ENCODE measurements at places on chromosomes 12 and 14. TPM values are rescaled to one million over a fixed set of nuclear protein-coding genes. Genes with fewer than 3 reads are reported as not detected.

The LRTM2 gene
- not detected for total RNA-seq

The FAM90A1 gene
- not detected for total RNA-seq

The CISTR gene
- total RNA-seq, result not detected

The PDE6H gene
- total RNA-seq, result not detected

The CCNK gene
- 69.4 TPM for total RNA-seq

The LRRC10 gene
- total RNA-seq, result not detected

The ASCL1 gene
- not detected for total RNA-seq

The PLEKHG3 gene
- not detected for total RNA-seq

The SMCO3 gene
- not detected for total RNA-seq

The KRT72 gene
- not detected for total RNA-seq

The TAS2R20 gene
- total RNA-seq, result 18.2 TPM

The BCL11B gene
- not detected for total RNA-seq

The KRT80 gene
- total RNA-seq, result not detected

The INSM2 gene
- 0.22 TPM for total RNA-seq

The BMP4 gene
- not detected for total RNA-seq

The POTEM gene
- total RNA-seq, result not detected

The C14orf132 gene
- 0.07 TPM for total RNA-seq

The ZNF839 gene
- total RNA-seq, result 14.3 TPM

The SLC25A47 gene
- not detected for total RNA-seq

The LBHD2 gene
- total RNA-seq, result not detected

The ALDH1L2 gene
- total RNA-seq, result not detected

The MAP3K9 gene
- total RNA-seq, result 19.4 TPM

The HOXC11 gene
- not detected for total RNA-seq

The MYO1H gene
- total RNA-seq, result not detected

The CMTM5 gene
- total RNA-seq, result not detected

The KLRC2 gene
- not detected for total RNA-seq

The AMDHD1 gene
- total RNA-seq, result 0.29 TPM

The TSPAN9 gene
- 2.0 TPM for total RNA-seq

The SLCO1B1 gene
- not detected for total RNA-seq

The GNB3 gene
- 14.9 TPM for total RNA-seq

The CCDC38 gene
- total RNA-seq, result not detected

The KCNA5 gene
- not detected for total RNA-seq

Data from Karpas-422 (cell line).